ENCODE measurements at places on chromosomes 2 and 18.

- DNase-seq = no peak
These were observed 62.7 kb downstream of the PTRHD1 start for GRCh38 chr2:24730481-24730880.

DNA sequence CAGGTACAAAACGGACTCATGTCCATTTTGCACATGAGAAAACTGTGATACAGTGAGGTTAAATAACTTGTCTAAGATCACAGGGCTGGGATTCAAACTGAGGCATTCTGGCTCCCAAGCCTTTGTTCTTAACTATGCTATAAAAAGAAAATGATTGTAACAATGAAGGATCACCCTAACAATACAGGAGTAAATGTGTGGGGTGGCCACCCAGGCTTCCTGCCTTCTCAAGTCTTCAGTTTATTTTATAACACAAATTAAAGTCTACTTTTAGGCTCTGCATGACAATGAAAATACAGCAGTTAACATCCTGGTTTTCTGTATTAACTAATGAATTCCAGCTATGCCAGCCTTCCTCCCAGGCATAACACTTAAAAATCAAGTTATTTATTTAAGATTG, 7.6 kb downstream of the WDFY1 start:
- no peak for DNase-seq

DNA sequence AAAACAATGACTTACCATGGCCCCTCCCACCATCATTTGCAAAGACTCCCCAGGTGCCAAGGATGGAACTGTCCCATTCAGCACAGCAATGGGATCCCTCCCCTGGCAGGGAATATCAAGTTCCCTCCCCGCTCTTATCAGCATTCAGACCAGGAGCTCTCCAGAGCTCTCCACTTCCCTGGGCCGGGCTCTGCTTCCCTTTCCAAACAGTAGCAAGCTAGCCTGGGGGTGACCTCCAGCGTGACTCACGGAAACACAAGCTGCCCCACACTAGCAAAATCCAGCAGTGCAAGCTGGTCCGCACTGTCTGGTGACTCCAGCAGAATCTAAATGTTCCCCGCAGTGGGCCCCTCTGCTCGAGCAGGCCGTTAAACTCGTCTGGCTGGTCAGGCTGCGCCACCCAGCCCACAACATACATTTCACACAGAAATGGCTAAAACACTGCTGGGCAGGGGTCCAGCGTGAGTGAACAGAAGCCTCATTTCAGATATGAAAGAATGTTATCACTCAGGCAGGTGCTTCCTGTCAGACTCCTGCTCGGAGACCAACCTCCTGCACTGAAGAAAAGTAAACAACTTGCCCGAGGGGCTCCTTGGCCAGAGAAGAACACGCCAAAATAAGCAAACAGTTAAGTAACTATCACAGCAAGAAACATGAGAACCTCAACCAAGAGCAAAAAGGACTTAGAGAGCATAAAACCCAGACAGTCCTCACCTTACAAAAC, 33.9 kb downstream of the STAT1 start:
- no peak for DNase-seq

DNA sequence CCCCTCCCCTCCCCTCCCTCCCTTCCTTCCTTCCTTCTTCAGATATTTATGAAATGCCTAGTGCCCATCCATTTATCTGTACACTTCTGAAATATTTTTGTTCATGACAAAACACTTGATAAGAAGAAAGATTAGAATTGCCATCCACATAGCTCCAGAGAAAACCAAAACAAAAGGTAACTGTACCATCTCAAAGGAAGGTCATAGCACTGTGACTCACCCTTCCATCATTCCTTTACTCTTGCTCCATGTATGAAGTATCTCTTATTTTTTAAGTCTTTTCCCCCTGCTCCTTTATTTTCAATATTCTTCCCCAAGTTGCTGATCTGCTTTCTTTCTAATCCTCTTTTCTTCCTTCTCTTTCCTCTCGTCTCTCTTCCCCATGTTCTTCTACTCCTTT, 9.9 kb downstream of the CNTNAP5 start:
- DNase-seq = no peak

DNA sequence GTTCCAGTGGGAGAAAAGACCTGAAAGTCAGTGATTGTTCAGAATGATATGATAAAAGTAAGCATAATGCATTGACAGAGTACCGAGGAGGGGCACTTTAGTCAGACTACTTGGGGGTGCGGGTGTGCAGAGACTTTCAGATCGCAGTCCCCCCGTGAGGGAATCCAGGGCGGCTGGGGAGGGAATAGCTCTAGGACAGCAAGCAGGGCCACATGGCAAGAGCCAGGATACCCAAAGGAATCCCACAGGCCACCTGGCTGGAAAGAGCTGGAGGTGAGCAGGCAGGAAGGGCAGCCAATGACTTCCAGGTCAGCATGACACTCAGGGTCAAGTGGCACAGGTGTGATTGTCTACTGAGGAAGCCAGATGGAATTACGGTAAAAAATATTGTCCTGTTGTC, 157.5 kb downstream of the CYP26B1 start:
- DNase-seq = no peak

DNA sequence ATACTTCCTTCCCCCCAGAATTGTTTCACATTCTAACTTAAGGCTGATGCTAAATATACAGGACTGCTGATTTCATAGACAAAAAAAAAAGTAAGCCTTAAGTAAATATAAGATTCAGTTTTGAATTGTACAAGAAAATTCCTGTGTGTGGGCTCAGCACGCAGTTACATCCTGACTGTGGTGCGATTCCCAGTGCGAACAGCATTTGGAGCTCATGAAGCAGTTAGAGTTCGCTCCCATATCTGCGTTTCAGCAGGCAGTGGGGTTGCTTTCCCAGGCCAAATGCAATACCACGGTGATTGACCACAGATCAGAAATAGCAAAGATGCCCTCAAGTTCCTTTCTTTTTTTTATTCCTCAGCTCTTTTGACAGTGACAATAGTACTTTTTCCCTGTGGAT, 75.6 kb downstream of the SATB2 start:
- DNase-seq = no peak

- no peak for DNase-seq
These were observed 323.9 kb upstream of the RND3 start for GRCh38 chr2:150811259-150811855.

- DNase-seq = no peak
These were observed 797.2 kb downstream of the SATB2 start for GRCh38 chr2:198660501-198660900.

- no peak for DNase-seq
These were observed 59.1 kb downstream of the ACSL3 start for GRCh38 chr2:222919841-222920526.

DNA sequence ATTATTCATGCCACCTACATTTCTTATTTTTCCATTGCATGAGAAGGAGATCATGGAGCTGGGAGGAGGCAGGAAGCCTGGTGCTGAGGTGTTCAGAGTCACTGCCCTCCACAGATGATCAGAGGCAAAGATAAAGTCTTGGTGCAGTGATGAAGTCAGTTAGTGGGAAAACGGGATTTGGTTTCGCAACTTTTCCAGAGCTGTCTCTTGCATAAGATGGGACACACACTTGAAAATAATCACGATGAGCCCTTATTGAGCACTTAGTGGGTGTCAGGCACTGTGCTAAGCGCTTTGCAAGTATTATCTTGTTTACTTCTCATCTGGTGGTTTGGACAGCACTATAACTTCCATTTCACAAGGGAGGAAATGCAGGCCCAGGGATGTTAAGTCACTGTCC, 222.1 kb upstream of the SMAD2 start:
- no peak for DNase-seq

DNA sequence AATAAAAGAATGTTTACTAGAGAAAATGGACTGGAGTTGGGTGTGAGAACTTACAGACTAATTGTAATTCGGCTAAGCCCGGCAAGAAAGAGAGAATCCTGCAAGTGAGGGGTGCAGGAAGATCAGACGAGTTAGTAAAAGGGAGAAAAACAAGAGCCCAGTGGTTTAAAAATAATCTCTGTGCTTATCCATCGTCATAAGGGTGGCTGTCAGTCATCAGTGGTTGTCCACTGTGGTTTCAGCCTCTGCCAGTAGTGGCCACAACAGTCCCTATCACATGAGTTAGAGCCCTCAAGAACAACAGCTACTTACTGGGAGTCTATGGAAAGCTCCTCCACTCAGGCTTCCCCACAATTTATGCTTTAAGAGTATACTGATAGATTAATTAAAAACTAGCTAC, 239.8 kb downstream of the SETBP1 start:
- no peak for DNase-seq

- DNase-seq = no peak
These were observed 149.3 kb upstream of the AQP4 start for GRCh38 chr18:27014841-27015240.

DNA sequence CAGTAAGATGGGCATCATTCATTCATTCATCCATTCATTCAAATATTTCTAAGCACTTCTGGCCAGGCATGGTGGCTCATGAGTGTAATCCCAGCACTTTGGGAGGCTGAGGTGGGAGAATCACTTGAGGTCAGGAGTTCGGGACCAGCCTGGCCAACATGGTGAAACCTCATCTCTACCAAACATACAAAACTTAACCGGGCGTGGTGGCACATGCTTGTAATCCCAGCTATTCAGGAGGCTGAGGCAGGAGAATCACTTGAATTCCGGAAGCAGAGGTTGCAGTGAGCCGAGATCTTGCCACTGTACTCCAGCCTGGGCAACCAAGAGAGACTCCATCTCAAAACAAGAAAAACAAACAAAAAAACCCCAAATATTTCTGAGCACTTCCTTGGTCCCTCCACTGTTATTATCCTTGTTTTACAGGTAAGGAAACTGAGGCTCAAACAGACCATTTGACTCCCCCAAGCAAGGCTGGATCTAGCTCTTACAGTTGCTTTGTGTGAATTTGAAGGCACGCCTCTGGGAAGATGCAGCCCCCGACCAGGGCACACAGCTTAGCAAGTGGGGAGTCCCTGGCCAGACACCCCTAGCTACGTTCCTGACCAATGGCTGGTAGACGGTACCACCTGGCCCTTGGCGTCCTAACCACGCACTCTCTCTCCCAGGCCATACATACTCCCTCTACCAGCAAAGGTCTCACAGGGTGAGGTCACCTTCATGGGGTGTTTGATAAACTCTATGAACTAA, 50.6 kb upstream of the ODC1 start:
- no peak for DNase-seq

All from activated CD8-positive, alpha-beta memory T cell treated with anti-CD3 and anti-CD28 coated beads for 1 hour (primary cell).